ENCODE measurements at places on chromosomes 6 and 20.

- DNase-seq = peak; percentile 75
These were observed 12.4 kb downstream of the PKIG start for GRCh38 chr20:44594730-44595129.

GRCh38 chr6:108518714-108519576 lies 41.8 kb upstream of the FOXO3 start:
- DNase-seq = peak; percentile 51

GRCh38 chr20:45343532-45344167 lies 4.6 kb downstream of the SDC4 start:
- peak; percentile 50 for DNase-seq

GRCh38 chr6:163945808-163946207 lies 531.3 kb downstream of the QKI start:
- DNase-seq = no peak

- no peak for DNase-seq
These were observed 140.9 kb downstream of the LPA start for GRCh38 chr6:160523223-160523622.

GRCh38 chr20:31831211-31831610 lies 12.1 kb downstream of the MYLK2 start:
- DNase-seq = no peak

- DNase-seq = no peak
These were observed 312.2 kb downstream of the ADGRG6 start for GRCh38 chr6:142613981-142614380.

GRCh38 chr6:52647199-52647598 lies 23.7 kb upstream of the TMEM14A start:
- peak; percentile 56 for DNase-seq

DNA sequence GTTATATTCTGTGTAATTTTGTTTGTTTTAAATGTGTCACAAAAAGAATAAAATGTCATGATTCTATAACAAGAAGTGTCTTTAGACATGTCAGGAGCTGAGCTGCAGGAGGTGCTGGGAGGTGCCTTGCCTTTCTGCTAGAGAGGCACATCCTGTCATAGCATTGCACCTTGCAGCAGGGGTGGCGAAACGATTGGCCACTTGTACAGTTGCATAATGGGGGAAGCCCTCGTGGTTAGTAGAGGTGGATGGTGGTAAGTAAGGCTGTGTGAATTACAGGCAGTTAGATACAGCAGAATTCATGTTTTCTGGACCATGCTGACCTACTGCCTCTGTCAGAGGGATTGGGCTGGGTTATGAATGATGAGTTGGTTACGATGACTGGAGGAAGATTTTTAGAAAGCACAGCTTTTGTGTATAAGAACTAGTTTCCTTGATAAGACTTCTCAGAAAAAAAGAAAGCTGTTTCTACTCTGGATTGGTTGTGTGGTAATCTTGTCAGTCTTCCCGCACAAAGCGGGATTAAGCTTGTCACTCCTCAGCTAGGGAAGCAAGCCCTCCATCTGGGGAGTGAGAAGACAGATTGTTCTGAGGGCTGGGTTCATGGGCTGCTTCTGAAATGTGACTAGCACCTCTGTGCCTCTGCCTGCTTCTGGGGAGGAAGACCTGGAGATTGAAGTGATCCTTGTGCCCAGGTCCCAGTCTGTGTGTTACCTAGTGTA lies 74.9 kb downstream of the FOXO3 start:
- no peak for DNase-seq

GRCh38 chr6:167397712-167398111 lies 72.8 kb downstream of the TTLL2 start:
- no peak for DNase-seq

GRCh38 chr20:59561614-59562277 lies 42.6 kb upstream of the PHACTR3 start:
- no peak for DNase-seq

- DNase-seq = no peak
These were observed 23.0 kb downstream of the USP49 start for GRCh38 chr6:41872147-41872546.

- DNase-seq = no peak
These were observed 48.4 kb downstream of the BMP5 start for GRCh38 chr6:55826941-55827340.

Measured in choroid plexus epithelial cell (primary cell).